Activated T-helper 1 cell treated with anti-CD3 and anti-CD28 coated beads, Interleukin-2, amount 50 U/mL, for 16 hours (primary cell): ENCODE measurements at places on chromosomes 3 and 15.

DNA sequence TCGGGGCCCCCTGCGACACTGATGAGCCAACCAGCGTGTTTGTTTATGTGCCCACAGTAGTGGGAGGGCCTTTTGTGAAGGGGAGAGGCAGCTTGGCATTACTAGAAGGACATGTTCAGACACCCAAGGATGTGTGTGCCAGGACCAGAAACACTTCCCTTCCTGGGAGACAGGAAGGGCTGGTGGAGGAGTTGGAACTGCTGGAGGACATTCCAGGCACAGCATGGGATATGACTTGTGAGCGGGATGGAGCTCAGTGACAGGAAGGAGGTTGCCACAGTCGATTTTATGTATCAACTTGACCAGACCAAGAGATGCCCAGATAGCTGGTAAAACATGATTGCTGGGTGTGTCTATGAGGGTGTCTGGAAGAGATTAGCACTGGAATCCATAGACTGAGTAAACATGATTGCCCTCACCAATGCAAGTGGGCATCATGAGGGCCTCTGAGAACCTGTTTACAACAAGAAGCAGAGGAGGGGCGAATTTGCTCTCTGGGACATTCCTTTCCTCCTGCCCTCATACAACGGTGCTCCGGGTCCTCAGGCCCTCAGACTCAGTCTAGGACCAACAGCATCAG is 106.4 kb upstream of the TLE3 start:
- no peak for DNase-seq

GRCh38 chr3:139982404-139982803 is 47.4 kb downstream of the CLSTN2 start:
- DNase-seq, result no peak

DNA sequence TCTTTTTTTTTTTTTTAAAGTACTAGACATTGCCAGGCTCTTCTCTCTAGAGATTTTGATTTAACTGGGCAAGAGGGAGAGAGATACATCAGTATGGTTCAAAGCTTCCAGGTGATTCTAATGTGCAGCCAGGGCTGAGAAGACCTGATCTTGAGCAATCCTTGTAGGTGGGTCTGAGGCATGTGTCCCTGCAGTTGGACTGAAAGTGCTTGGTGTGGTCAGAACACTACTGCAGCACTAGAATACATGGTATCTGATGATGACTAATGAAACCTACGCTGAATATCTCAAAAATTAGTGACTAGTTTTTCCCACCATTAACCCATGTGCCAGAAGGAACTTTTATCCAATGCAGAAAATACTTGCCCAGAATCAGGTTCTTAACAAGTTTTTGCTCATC is 34.4 kb upstream of the MYO5C start:
- no peak for DNase-seq

- DNase-seq, result no peak
Measured at GRCh38 chr3:147934451-147935180, 525.5 kb downstream of the ZIC1 start.

- DNase-seq, result no peak
Measured at GRCh38 chr3:3172627-3173026, 6.9 kb downstream of the CRBN start.

DNA sequence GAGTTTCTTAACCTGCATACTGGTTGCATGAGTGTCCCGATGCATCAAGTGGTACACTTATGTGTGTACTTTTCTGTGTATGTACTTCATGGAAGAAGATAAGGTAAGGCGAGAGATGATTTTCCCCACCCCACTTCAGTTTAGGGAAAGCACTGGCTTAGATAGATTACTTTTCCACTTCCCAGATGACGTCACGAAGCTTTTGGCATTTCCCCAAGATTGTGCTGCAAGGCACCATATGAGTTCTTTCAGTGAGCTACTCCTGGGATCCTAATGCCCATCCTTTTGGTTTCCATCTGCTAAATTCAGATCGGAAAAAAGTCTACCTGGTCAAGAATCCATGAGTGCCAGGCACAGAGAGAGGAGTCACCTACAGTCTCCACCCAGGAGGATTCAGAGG is 4.5 kb downstream of the IL17RB start:
- DNase-seq, result no peak

GRCh38 chr15:74603789-74604705 is 11.6 kb upstream of the CLK3 start:
- DNase-seq, result no peak

GRCh38 chr3:59566481-59566975 is 516.7 kb upstream of the CFAP20DC start:
- no peak for DNase-seq

DNA sequence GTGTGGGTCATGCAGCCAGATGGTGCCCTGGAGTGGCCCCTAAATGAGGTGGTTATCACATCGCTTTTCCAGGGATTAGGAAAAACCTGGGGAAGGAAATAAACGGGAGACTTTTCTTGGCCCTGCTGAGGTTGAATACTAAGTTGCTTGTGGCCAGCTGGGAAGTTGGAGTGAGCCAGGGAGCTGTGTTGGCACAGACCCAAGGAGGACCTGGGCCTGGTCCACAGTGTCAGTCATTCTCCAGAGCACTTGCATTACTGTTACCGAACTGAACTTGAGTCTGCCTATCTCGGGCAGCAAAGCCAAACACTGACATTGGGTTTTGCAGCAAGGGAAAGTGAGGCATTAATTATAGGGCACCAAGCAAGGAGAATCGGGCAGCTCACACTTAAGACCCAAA is 339.0 kb downstream of the GABRB3 start:
- DNase-seq, result no peak

DNA sequence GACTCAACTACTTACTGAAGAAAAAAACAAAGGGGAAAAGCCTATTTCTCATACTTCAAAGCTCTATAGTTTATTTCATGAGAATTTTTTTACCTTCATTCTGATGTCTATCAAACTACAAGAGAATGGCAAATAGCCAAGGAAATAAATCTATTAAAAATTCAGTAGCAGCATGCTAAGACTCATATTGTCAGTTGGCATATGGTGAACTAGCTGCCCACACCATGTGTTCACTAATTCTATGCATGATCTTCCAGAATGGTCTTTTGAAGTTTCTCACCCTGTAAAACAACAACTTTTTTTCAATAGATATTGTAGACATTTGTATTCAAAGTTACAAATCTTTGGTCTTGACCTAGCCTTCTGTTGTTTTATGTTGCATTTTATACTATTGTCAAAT is 386.2 kb downstream of the RSL24D1 start:
- DNase-seq, result no peak

DNA sequence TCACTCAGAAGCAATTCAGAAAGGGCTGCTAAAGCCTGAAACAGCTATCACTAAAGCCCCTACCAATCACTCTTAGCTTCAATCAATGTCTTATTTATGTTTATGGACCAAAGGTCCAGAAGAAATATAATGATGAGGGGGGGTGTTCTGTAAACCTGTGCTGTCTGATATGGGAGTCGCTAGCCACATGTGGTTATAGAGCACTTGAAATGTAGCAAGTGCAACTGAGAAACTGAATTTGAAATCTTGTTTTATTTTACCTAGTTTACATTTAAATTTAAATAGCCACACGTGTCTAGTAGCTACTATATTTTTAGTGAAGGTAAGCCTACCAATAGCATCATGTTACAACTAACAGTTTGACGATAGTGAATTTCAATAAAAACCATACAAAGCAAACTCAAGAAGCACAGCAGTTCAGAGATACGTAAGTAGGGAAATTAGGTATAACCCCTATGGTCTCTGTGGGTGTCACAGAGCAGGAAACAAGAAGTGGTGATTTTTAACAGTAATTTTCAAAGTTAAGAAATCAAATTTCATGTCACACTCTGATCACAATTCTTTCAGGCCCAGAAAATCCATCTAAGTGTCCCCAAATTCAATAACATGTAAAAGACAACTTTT is 3.6 kb downstream of the POU1F1 start:
- DNase-seq, result no peak

DNA sequence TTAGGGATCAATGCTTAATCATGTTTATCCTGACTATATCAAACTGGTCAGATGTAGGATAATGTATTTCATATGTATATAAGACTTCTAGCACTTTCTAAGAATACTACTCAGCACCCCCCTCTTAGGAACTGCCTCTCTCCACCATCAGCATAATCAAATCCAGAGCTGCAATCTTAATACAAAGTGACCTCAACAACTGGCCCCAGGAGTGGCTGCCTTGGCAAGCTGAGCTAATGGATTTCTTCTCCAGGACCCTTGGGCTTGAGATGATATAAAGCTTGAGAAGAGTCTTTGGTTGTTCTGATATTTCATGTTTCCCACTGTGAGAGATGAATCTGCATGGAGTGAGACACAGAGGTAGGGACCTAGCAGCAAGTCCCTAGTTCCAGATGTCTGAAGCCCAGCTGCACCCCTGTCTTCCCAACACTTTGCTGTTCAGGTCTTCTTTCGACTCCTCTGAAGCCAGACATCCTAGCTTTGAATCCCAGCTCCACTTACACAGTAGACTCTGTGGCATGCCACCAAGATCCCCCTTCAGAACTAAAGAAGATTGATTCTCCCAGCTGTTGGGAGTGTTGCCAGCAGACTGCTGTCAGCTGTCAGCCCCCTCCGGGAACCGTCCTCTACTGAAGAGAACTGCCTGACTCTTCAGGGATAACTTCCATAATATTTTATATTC is 309.3 kb upstream of the UBE2E2 start:
- no peak for DNase-seq

- DNase-seq, result no peak
Measured at GRCh38 chr3:104887069-104887468, 479.6 kb upstream of the ALCAM start.

DNA sequence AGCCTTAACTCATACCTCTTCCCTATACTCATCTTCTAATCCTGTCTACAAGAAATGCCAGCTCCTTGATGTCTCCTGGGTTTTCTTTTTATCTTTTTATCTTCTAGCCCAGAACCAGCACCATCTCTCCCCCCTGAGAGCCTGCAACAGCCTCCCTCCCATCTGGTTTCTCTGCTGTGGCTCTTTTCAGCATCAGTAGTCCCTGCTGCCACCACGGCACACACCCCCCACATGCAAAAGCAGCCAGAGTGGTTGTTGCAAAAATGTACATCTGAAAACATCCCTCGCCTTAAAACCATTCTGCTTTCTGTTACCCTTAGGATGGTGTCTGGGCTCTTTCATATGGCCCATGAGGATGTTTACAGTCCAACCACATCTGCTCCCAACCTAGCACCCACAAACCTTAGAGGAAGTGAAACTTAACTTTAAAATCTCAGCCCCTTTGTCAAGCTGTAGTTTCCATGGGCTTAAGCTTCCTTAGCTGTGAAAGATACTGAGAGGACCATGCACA is 775 bp downstream of the TTC21A start:
- no peak for DNase-seq
